ENCODE measurements at places on chromosomes 3 and 15.

DNA sequence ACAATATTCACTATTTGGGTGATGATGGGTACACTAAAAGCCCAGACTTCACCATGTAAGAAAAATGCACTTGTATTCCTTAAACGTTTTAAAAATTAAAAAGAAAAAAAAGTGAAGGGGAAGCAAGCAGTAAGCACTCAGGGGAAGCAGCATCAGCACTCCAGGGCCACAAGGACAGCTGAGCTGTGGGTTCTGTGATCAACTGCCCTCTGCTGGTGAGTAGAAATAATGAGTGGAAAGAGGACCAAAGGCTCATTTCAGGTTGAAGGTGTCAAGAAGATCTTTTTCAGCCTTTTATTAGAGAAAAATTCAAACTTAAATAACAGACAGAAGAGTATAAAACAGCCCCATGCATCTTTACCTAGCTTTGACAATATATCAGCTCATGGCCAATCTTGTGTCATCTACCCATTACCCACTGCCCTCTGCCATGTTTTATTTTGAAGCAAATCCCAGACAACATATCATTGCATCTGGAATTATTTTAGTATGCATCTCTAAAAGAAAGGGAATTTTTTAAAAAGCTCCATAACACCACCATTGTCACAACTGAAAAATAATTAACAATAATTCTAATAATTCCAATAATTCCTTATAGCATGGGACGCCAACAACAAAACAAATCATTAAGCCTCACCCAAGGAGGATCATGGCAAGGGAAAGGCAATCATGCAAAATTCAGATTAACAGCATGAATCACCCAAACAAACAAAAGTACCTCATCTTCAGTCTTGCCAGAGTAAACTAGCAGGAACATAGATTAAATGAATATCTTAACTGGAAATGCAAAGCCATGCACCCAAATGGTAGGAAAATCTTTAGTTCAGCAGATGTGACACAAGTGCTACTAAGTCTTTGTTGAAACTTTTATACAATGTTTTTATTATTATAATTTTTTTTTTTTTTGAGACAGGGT, 42.5 kb downstream of the TAMM41 start:
- DNase-seq = peak; percentile 56

- DNase-seq = no peak
Measured at GRCh38 chr3:171900446-171900845, 57.3 kb downstream of the TMEM212 start.

DNA sequence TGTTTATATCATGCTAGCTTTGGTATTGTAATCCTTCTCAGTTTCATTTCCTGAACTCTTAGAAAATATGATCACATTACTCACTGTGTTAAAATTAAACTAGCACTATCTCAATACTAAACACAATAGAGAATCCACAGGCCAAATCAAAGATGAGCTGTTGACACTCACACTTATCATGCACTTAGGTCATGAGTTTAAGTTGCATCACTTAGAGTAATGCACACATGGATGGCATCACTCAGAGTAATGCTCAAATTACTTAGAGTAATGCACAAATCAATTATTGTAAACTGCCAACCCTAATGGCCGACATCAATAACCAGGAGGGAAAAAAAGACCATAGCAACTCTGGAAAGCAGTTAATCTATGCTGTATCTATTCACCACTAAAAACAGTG, 40.0 kb upstream of the MCF2L2 start:
- no peak for DNase-seq

DNA sequence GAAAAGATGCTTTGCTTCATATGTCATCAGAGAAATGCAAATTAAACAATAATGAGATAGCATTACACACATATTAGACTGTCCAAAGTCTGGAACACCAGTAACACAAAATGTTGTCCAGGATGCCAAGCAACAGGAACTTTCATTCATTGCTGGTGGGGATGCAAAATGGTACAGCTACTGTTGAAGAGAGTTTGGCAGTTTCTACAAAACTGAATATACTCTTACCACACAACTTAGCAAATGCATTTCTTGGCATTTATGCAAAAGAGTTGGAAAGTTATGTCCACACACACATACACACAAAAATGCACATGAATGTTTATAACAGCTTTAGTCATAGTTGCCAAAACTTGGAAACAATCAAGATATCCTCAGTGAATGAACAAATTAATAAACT, 195.2 kb upstream of the MME start:
- no peak for DNase-seq

DNA sequence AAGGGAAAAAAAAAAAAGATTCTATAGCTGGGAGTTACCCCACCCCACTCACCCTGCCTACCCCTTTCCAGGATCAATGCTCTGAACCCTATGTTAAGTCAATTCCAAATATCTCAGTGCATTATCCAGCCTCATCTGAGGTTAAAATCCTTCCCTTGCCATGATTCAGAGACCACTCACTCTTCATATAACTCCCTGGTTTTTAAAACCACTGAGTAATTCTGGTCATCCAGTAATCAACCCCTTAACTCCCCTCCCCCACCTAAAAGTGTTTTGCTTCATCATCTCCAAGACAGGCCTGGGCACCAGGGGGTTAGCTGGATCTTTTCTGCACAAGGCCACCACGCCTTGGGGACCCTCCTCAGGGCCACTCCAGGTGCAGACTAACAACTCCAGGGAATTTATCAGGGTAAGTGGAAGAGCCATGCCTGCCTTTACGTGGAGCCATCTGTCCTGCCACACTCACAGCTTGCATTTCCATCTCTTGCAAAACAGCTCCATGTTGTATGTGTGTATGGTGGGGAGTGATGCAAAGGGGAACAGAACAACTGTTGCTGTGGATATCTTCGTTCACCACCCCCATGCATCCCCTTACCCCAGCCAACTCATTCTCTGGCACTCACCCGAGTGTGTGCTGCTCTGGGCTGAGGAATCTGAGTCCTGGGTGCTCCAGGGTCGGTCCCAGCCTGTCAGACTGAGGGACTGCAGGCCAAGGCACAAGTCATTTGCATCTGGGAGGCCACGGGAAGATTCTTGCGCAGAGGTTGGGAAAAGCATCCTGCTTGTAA, 30.7 kb upstream of the RPS17 start:
- no peak for DNase-seq

DNA sequence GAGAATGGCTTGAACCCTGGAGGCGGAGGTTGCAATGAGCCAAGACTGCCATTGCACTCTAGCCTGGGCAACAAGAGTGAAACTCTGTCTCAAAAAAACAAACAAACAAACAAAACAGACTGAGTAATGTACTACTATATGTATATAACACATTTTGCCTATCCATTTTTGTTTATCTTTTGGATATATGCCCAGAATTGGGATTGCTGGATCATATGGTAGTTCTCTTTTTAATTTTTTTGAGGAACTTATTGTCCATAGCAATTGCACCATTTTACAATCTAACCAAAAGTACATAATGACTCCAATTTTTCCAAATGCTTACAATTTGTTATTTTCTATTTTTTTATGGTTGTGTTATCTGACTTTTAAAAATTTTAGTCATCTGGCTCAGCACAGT, 47.3 kb downstream of the GMPS start:
- no peak for DNase-seq

GRCh38 chr15:79520654-79521053, 88.5 kb downstream of the MINAR1 start:
- DNase-seq = no peak

- no peak for DNase-seq
Measured at GRCh38 chr3:18411541-18411940, 13.6 kb downstream of the SATB1 start.

DNA sequence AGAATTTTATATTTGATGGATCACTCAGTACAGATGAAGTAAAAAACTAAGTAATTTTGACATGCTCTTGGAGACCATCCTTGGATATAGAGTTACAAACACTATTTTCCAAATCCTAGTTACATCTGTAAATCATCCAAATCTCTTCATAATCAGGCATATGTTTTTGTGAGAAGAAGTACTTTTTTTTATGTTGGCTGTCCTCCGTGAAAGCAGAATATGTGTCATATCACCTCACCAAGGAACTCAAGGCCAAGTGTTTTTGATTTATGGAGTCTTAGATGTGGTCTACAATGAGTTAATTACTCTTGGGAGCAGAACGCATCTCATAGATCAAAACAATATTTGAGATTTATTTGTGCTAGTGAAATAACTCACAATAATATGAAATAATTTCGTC, 416.5 kb upstream of the TGFBR2 start:
- DNase-seq = no peak

DNA sequence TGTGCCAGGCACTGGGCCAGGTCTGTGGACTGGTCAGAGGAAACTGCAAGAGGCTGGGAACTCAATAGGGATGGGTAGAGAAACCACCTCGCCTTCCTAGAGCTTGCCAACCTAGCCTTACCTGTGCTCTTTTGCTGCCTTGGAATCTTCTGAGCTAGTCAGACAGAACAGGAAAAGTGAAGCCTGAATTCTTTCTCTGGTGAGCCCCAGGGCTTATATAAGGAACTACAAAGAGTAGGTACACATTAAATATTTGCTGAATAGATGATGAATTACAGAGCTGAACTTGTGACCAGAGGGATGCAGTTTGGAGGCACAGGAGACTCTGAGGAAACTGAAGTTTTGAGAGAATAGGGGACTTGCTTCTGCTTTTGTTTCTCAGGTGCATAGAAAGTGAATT, 15.6 kb upstream of the FBXW12 start:
- no peak for DNase-seq

DNA sequence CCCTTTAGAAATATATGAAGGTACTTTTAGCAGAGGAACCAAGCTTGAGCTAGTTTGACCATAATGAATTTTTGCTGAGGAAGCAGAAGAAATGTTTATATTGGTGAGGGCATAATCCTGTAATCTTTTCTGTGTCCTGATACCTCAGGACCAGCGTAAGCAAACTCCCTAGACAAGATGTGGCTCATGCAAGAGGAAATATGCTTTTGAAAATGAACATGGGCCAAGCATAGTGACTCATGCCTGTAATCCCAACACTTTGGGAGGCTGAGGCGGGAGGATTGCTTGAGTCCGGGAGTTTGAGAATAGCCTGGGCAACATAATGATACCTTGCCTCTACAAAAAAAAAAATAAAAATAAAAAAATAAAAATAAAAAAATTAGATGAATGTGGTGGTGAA, 78.5 kb downstream of the PPARG start:
- no peak for DNase-seq

DNA sequence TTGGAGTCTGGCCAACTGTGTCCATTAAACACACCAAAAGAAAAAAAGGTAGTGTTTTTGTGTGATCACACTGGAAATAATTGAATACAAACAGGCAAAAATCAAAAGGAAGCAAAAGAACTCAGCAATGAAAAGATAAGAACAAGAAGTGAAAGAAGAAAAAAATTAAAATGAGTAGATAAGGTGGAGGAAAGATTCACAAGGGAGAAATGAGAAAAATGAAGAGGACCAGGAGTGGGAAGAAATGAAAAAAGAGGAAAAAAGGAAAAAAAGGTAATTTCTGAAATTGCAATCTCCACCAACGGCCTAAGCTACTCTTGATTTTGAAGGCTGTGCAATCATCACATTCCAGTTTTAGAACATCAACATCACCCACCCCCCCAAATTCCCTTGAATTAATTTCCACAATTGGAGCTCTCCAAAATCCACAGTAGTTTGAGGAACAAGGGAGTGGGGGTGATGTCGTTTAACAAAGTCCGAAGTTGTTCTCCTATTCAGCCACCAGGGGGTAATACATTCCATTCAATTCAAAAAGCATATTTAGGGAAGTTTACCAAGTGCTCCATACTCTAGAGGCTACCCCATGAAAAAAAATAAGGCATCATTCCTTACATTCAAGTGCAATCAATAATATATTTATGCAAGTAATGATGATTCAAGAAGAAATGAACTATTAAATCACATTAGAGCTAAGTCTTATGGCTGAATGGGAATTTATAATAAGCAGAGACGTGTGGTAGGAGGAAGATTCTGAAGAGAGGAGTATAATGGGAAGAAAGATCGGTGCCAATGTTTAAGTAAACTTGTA, 37.4 kb downstream of the ZNF860 start:
- DNase-seq = peak; percentile 65

GRCh38 chr3:40980467-40980866, 218.8 kb upstream of the CTNNB1 start:
- no peak for DNase-seq

- no peak for DNase-seq
Measured at GRCh38 chr15:75639191-75639708, 774 bp downstream of the IMP3 start.

- DNase-seq = peak; percentile 19
Measured at GRCh38 chr3:140176526-140176925, 241.5 kb downstream of the CLSTN2 start.

- no peak for DNase-seq
Measured at GRCh38 chr15:78264304-78265136, at the start of gene DNAJA4. TSS of gene DNAJA4 (plus strand) at chr15:78264562. CDS start at chr15:78264764, 202 bp downstream.

DNA sequence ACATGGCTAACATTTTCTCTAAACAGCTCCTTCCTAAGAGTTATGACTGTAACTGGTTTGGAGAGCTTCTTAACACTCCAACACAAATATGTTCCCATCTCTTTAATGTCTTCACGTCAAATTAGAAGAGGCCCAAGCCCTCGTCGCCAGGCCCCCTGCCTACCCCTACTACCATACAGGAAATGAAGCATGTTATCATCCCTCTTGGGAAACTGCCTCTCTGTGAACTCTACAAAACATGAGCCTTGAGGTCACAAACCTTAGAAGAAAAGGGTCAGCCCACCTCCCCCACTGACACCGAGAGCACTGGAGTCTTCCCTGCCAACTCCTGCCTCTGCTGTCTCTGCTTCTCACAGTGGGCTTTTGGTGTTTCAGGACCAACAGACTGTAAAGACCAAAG, 243.1 kb upstream of the STT3B start:
- DNase-seq = no peak

- no peak for DNase-seq
Measured at GRCh38 chr15:48785195-48785594, 25.7 kb downstream of the CEP152 start.

GRCh38 chr3:188200481-188200880, 46.5 kb downstream of the LPP start:
- DNase-seq = no peak

- DNase-seq = no peak
Measured at GRCh38 chr3:100083209-100083608, 31.1 kb downstream of the FILIP1L start.

All from RWPE1 (cell line).